Fibroblast of lung (primary cell): ENCODE measurements at places on chromosomes 3 and 15. TPM values are rescaled to one million over a fixed set of nuclear protein-coding genes. Genes with fewer than 3 reads are reported as not detected.

The SPRED1 gene
- total RNA-seq, result 31.6 and 39.0 TPM in 2 replicates

The CHRNA5 gene
- under 0.01 and 0.17 TPM in 2 replicates for total RNA-seq

The NRROS gene
- under 0.01 and 0.33 TPM in 2 replicates for total RNA-seq

The ATP13A3 gene
- total RNA-seq, result 193 and 222 TPM in 2 replicates

The SERPINI2 gene
- not detected in 2 replicates for total RNA-seq

The WDR49 gene
- total RNA-seq, result under 0.01 and 0.26 TPM in 2 replicates

The RBP2 gene
- not detected in 2 replicates for total RNA-seq

The RTP1 gene
- under 0.01 TPM in 1 of 2 replicates, not detected in the other for total RNA-seq

The ADAM10 gene
- total RNA-seq, result 157 and 224 TPM in 2 replicates

The GPR160 gene
- total RNA-seq, result 0.50 and 0.51 TPM in 2 replicates

The SETD5 gene
- total RNA-seq, result 29.8 and 53.7 TPM in 2 replicates

The POPDC2 gene
- total RNA-seq, result 0.17 and 0.26 TPM in 2 replicates

The SLC15A2 gene
- 0.26 and 0.33 TPM in 2 replicates for total RNA-seq

The TM4SF1 gene
- total RNA-seq, result 46.0 and 423 TPM in 2 replicates

The CSK gene
- 16.2 and 22.0 TPM in 2 replicates for total RNA-seq

The FHIT gene
- 2.1 and 2.3 TPM in 2 replicates for total RNA-seq

The PLSCR5 gene
- not detected in 2 replicates for total RNA-seq

The ROPN1 gene
- total RNA-seq, result not detected in 2 replicates

The FOXL2NB gene
- not detected in 2 replicates for total RNA-seq

The A4GNT gene
- not detected in 2 replicates for total RNA-seq

The LIPH gene
- total RNA-seq, result under 0.01 TPM in 1 of 2 replicates, not detected in the other

The DUOX1 gene
- not detected in 2 replicates for total RNA-seq

The APOD gene
- total RNA-seq, result 2.1 and 3.6 TPM in 2 replicates

The ERC2 gene
- total RNA-seq, result 0.17 and 0.26 TPM in 2 replicates

The PP2D1 gene
- total RNA-seq, result not detected in 2 replicates

The GJD2 gene
- not detected in 2 replicates for total RNA-seq

The BTLA gene
- total RNA-seq, result under 0.01 TPM in 1 of 2 replicates, not detected in the other

The ZCWPW2 gene
- 1.0 and 1.7 TPM in 2 replicates for total RNA-seq

The PSMD2 gene
- 345 and 429 TPM in 2 replicates for total RNA-seq

The GALNT15 gene
- total RNA-seq, result 37.7 and 47.3 TPM in 2 replicates

The KCNMB2 gene
- 0.17 and 0.26 TPM in 2 replicates for total RNA-seq

The SPESP1 gene
- 4.6 and 8.2 TPM in 2 replicates for total RNA-seq

The PYGO1 gene
- 7.7 and 10.1 TPM in 2 replicates for total RNA-seq

The DVL3 gene
- 32.4 and 33.7 TPM in 2 replicates for total RNA-seq

The GOLGA6L1 gene
- total RNA-seq, result not detected in 2 replicates

The CAPN7 gene
- total RNA-seq, result 38.0 and 39.0 TPM in 2 replicates

The PLAAT1 gene
- total RNA-seq, result not detected in 2 replicates

The FAM81A gene
- total RNA-seq, result 0.26 and 0.33 TPM in 2 replicates
